ENCODE measurements at places on chromosomes 7 and 10.

DNA sequence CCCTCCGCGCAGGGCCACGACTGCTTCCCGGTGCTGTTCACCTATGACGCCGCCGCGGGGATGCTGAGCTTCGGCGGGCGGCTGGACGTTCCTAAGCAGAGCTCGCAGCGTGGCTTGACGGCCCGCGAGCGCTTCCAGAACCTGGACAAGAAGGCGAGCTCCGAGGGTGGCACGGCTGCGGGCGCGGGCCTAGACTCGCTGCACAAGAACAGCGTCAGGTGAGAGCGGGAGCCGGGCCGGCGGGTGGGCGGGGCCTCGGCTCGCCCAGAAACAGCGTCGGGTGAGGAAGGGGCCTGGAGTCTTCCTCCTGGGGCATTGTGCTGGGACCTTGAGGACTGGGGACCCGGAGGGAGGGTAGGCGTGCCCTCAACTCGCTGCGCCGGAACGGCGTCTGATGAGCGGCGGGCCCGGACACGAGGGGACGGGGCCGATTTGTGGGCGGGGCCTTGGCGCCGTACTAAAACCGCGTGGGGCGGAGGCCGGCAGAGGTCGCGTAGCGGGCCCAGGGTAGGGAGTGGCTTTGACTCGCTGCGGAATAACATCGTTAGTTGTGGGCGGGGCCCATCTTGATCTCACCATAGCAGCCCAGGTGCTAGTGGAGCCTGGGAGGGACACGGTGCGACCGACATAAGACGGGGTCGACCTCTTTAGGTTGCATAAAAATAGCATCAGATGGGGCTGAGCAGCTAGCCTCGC lies 15.6 kb downstream of the PDAP1 start:
- peak; percentile 81 for DNase-seq

DNA sequence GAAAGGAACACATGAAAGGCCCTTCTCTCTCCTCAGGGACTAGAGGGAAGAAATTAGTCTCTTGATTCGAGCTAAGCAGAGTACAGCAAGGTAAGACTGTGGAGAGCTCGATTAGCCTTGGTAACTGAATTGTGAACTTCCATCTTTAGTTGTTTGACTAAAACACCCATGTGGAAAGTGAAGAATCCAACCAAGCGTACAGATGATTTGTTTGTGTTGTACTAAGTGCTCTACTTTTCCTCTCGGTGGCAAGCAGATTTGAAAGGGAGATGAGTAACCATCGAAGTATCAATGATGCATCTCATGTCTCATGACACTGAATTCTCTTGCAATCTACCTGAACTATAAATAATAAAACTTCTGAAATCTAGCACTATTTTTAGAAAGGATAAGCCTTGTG lies 80.7 kb downstream of the FZD1 start:
- DNase-seq = no peak

DNA sequence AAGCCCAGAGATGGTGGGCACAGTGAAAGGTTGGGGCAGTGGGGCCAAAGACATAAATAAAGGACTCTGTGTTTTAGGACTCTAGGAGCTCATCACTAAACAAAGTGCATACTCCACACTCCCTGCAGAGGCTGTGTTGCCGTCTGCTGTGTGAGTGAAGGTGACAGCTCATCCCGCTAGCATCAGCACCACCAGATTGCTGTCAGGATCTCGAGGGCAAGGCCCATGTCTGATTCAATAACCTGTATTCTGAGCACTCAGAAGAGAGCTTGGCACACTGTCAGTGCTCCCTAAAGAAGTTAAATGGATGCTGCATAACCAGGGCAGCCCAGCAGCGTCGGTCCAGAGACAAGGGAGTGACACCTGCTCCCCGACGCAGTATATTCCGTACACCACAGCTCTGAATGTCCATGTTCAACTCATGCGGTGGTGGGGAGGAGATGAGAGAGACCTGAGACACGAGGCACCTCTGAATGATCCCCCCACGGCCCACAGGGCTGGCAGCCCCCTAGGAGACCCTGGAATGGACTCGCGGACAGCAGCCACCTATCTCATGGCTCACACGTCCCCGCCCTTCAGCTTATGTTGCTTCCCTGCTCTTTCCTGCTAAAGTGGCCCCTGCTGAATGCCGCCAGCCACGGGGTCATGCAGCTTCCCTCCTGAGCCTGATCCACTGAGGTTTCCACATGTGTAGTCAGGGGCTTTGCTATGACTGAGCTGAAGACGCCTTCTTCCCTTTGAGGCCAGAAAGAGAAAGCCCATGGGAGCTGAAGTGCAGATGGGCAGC lies 132.7 kb upstream of the KCNMA1 start:
- no peak for DNase-seq

GRCh38 chr7:149879766-149880637 lies 6.2 kb downstream of the ATP6V0E2 start:
- DNase-seq = peak; percentile 8

- no peak for DNase-seq
Measured at GRCh38 chr10:127148933-127149220, 47.5 kb downstream of the INSYN2A start.

DNA sequence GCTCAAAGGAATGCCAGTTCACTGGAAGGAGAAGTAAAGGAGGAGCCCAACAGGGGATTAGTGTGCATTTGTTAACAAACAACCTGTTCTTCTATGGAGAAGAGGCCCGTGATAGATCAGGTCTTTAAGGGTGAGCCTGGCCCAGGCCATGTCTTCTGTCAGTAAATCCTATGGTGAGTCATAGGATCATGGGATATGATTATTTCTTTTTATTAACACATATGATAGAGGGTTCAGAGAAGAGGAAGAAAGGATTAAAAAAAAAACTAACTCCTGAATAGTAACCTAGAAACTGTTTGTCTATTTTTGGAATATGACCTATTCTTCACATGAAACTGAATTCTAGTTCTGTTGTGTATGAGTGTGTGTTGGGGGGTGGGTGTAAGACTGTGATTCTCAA lies 70.4 kb downstream of the GPR158 start:
- DNase-seq = no peak

DNA sequence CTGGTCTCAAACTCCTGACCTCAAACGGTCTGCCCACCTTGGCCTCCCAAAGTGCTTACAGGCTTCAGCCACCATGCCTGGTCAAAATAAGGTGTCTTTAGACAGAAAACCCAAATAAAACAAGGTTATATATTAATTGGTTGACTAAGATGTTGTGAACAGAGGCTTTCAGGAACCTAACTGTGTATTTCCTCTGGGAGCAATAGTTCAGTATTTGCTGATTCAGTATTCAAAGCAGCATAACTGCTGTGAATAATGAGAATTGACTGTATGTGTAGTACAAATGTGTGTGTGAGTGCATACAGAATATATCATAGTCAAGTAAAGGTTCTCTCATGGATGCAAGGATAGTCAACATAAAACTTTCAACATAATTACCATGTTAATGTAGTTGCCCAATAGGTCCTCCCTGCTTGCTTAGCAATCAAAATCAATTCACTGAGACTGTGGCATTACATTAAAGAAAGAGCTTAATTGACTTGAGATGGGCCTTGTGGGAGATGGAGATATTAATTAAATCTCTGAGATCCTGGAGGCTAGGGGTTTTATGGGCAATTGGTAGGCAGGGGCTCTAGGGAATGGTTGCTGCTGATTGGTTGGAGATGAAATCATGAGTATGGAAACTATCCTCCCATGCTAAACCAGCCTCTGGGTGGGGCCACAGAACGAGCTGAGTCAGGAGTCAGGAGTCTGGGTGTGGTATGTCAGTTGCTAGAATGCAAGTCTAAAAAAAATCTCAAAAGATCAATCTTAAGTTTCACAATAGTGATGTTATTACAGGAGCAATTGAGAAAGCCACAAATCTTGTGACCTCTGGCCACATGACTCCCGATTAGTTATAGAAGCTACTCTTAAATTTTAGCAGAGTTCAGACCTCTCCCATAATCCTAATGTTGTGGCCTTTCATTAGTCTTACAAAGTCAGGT lies 162.7 kb downstream of the AKR1D1 start:
- DNase-seq = no peak
